ENCODE measurements at places on chromosomes 12 and 14. TPM values are rescaled to one million over a fixed set of nuclear protein-coding genes. Genes with fewer than 3 reads are reported as not detected.

- peak; percentile 73 for DNase-seq
These were observed 14.8 kb downstream of the BATF start for GRCh38 chr14:75537071-75537470.

DNA sequence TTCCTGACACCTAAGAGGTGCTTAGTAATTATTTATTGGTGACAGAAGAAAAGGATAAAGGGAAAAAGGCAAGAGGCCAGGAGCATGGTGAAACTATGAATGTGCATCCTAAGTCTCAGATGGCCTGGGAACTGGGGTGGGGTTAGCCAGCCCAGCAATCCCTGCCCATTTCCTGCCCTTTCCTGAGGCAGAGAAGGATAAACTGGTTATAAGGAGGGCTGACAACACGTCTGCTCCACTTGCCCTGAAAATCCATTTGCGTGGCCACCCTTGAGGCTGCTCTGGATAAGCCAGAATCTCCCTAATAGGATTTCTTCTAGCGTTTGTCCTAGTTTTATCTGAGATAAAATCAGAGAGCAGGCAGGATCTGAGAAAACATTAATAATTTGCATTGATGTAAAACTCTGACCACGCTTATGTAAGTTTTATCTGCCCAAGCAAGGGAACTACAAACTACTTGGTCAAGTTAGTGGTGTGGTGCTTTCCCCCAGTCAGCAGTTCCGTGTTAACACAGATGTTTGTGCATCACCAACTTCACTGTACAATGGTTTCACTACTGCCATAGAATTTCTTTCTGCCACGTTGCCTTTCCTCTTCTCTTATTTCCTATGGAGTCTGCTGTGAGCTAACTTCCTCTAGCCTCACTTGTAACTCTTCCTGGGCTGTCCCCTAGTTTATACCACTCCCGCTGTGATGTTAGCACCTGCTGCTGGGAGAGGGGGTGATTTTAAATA lies 392.7 kb downstream of the RPS29 start:
- DNase-seq, result no peak

DNA sequence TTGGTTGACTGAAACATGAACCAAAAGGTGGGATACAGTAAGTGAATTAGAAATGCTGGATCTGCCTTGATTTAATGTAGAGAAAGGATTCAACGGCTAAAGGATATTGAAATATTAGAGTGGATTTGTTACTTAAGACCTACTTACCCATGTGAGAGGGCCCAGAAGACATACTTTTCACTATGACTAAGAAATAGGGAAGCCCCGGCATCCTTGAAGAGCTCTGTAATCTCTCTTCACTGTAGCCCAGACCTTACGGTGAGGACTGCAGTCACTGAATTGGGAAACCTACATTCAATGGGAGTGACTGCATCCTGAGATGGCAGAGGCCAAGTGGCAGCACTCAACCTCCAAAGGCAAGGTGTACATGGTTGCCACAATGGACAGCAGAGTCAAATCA lies 52.5 kb downstream of the KANSL2 start:
- no peak for DNase-seq

Gene MYL6B
- total RNA-seq, result 70.9 TPM

- no peak for DNase-seq
These were observed 1361.7 kb downstream of the FSCB start for GRCh38 chr14:43145361-43145760.

DNA sequence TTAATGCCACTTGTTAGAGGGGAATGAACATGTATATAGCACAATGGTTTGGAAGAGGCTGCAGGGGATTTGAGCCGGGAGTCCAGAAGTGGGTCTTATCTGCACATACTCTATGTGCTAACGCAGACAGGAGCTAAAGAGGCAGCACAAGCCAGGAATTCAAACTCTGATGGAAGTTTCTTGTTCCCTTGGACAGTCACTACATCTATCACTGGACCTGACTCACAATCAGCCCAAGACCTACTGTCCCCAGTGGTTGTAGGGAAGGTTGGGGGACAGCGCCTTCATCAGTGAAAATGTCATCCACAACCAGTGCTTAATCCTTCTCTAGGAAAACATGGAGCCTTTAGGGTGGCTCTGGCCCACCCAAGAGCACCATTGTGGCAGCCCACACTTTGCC lies 107.8 kb downstream of the GCH1 start:
- DNase-seq, result no peak

GRCh38 chr12:26891704-26892103 lies 46.1 kb downstream of the INTS13 start:
- DNase-seq, result no peak

GRCh38 chr12:121903202-121903601 lies 14.6 kb downstream of the PSMD9 start:
- no peak for DNase-seq

- DNase-seq, result no peak
These were observed at the start of gene DBX2 for GRCh38 chr12:45050751-45051571. DBX2 (minus strand) TSS chr12:45051099; CDS start chr12:45050927, 172 bp downstream.

Gene TPH2
- not detected for total RNA-seq

- no peak for DNase-seq
These were observed 126.7 kb upstream of the HIF1A start for GRCh38 chr14:61568572-61569011.

GRCh38 chr14:50839048-50839447 lies 8.1 kb upstream of the NIN start:
- no peak for DNase-seq

- DNase-seq, result no peak
These were observed 173.8 kb downstream of the NAV3 start for GRCh38 chr12:78004249-78005093.

Gene FAM186B
- under 0.01 TPM for total RNA-seq

Gene EPYC
- total RNA-seq, result not detected

DNA sequence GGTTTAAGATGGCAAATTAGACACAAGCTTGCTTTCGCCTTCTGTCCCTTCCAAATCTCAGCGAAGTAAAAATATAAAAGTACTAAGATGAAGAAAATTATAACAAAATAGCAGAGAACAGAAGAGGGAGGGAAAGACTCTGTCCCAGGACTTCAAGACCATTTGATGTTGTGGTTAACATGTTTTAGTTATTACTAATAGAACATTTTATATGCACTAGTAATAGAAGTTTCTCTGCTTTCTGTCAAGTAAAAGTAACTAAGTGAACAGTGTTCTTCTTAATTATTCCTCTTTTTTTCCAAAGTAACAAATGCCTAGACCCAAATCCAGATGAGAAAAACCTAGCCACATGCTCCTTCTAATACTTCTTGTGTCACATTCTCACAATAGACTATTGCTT lies 85.1 kb upstream of the DAAM1 start:
- DNase-seq, result peak; percentile 45

GRCh38 chr14:88422047-88422446 lies 36.6 kb downstream of the SPATA7 start:
- DNase-seq, result no peak

DNA sequence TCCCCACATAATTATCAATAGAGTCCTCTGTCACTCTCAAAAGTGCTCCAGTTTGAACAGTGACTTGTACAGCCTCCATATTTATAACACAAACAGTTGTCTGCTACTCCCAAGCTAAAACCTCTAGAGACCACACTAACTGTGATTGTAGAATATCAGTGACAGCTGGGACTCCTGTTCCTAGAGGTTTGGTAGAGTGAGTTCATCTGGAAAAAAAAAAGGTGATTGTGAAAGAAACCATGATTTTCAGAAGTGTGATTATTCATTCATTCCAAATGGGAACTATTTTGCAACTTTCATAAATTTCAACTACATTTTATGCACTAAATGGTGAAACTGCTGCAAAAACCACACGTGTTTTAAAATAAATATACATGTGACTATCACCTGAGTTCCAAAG lies 128.0 kb upstream of the PLXNC1 start:
- no peak for DNase-seq

Gene TM9SF1
- total RNA-seq, result 96.3 TPM

GRCh38 chr12:106135075-106135474 lies 3.7 kb downstream of the NUAK1 start:
- DNase-seq, result no peak

GRCh38 chr14:66403183-66403582 lies 83.0 kb upstream of the CCDC196 start:
- DNase-seq, result peak; percentile 19

DNA sequence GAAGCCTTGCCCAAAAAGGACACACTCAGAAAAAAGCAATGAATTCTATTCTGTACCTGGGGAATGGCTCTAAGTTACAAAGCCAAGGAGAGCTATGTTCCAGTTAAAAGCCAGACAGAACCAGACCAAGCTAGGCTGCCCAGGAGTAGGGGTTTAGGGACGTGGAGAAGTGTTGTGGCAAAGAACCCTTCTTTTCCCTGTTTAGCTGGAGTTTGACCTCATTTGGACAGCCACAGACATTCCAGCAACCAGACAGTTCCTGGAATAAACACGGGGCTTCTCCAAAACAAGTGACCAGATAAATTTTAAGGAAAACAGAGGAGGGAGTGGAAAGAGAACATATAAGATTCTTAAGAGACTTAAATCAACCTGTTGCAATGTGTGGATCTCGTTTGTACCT lies 62.3 kb downstream of the GCH1 start:
- no peak for DNase-seq

DNA sequence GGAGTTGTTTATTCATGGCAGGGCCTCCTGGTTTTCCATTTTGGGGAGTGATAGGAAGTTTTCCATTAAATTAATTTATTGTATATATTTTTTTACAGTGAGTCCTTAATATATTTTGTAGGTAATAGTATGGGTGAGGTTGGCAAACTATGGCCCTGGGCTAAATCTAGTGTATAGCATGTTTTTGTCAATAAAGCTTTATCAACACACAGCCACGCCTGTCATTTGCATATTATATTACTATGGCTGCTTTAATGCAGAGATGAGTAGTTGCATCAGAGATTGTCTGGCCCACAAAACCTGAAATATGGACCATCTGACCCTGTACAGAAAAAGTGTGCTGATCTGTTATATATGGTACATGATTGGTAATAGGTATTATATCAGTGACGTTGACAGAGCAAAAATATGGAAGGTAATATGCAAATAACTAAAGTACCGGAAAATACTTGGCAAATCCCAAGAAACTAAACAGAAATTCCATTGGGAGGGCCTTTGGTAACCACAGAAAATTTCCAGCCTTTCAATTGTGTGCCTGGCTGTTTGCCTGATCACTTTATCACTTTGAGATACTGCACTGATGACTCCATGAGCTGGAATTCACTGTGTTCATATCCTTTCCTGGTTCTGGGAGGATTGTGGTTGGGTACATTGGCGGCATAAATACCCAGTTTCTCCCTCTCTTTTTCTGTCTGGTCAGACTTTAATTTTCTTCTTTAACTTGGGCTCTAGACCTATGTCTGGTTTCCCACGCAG lies 61.7 kb upstream of the RFLNA start:
- peak; percentile 94 for DNase-seq

DNA sequence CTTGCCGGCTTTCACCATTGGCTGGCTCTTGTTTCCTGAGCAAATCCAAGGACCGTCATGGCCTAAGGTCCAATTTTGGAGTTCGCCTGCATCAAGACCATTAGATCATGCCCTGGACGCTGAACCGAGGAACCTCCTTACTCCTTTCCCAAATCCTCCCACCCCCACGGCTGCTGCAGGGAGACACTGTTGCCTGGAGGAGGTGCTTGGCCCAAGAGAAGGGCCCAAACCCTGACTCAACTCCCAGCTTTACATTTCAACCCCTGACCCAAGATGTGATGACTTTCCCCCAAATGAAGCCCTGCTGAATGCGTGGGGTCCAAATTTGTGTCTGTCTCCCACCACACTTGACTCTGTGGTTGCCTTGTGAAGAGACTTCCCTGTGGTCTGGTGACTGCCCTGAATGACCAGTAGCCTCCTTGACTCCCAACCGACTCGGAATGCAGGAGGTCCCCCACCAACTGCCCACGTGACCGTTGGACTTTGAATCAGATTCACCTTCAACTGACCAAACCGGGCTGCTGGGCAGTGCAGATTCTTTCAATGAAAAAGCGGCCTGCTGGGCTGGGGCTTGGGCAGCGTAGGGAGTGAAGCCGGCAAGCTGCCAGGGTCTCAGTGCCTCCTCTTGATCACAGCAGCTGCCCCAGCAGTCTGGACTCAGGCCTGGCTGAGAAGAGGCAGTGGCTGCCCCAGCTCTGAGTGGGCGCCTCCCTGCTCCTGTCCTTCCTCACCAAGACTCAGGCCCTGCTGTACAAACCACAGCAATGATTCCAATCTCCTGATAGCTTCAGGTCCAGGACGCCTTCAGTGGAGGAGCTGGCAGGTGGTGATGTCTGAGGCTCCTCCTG lies 46.7 kb upstream of the OASL start:
- DNase-seq, result no peak

GRCh38 chr12:109555431-109556315 lies 17.6 kb downstream of the MMAB start:
- DNase-seq, result no peak

DNA sequence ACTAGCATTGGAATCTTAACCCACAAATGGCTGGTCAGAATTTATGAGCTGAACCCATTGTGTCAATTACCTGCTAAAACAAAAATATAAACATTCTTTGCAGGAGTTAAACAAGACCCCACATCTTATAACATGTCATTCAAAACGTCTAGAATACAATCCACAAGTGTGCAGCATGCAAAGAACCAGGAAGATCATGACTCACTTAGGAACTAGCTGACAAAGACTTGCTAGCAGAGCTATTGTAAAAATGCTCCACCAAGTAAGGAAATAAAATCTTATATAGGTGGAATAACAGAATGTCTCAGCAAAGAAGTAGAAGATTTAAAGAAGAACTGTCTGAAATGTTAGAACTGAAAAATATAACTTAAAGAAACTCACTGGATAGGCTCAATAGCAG lies 26.5 kb upstream of the POC1B start:
- DNase-seq, result no peak

GRCh38 chr12:111457577-111457976 lies 51.9 kb downstream of the SH2B3 start:
- DNase-seq, result no peak

Gene CIDEB
- total RNA-seq, result 1.3 TPM

GRCh38 chr12:53196486-53196885 lies 10.6 kb downstream of the ITGB7 start:
- no peak for DNase-seq

- peak; percentile 58 for DNase-seq
These were observed 202.8 kb downstream of the MED13L start for GRCh38 chr12:116074686-116075085.

DNA sequence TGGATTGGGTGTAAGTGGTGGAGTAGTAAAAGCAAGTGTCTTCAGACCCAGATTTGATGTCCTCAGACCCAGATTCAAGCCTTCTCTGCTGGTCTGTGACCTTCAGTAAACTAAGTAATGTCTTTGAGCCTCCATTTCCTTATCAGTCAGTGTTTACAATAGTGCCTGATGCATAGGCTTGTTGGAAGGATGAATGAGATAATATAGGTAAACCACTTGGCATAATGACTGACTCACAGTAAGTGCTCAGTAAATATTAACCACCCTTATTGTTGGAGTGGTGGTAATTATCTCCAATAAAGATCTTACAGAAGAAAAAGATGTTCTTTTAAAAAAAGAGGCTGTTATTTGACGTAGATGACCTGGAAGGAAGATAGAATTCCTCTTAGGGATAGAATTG lies 86.2 kb downstream of the IGF1 start:
- peak; percentile 16 for DNase-seq

DNA sequence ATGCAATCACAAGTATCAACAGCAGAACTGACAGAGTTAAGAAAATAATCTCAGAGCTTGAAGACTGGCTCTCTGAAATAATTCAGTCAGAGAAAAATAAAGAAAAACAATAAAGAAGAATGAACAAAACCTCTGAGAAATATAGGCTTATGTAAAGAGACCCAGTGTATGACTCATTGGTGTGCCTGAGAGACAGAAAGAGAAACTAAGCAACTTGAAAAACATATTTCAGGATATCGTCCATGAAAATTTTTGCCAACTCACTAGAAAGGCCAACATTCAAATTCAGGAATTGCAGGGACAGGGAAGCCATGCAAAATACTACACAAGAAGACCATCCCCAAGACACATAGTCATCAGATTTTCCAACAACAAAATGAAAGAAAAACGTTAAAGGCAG lies 56.2 kb downstream of the APOBEC1 start:
- DNase-seq, result peak; percentile 21

Gene MIPOL1
- total RNA-seq, result 14.7 TPM

Gene TAS2R8
- total RNA-seq, result 0.43 TPM
